ENCODE measurements at places on chromosomes 3 and 15.

GRCh38 chr15:91894606-91895005 is 41.1 kb downstream of the SLCO3A1 start:
- DNase-seq: no peak

- DNase-seq: no peak
Measured at GRCh38 chr3:29332195-29332637, 51.3 kb downstream of the RBMS3 start.

GRCh38 chr3:131033480-131034080 is 6.9 kb downstream of the NEK11 start:
- DNase-seq: no peak

- no peak for DNase-seq
Measured at GRCh38 chr3:13150624-13151023, 77.4 kb upstream of the IQSEC1 start.

GRCh38 chr3:120092474-120092873 is 1.8 kb downstream of the GSK3B start:
- DNase-seq: no peak

GRCh38 chr15:88699861-88700260 is 61.0 kb downstream of the ISG20 start:
- DNase-seq: no peak

GRCh38 chr3:49903451-49904424 is at the start of gene MST1R:
Gene MST1R (minus strand): TSS chr3:49903873. CDS start chr3:49903609, 264 bp downstream.
- no peak for DNase-seq

- DNase-seq: peak; percentile 15
Measured at GRCh38 chr3:103085465-103085864, 650.6 kb downstream of the ZPLD1 start.

DNA sequence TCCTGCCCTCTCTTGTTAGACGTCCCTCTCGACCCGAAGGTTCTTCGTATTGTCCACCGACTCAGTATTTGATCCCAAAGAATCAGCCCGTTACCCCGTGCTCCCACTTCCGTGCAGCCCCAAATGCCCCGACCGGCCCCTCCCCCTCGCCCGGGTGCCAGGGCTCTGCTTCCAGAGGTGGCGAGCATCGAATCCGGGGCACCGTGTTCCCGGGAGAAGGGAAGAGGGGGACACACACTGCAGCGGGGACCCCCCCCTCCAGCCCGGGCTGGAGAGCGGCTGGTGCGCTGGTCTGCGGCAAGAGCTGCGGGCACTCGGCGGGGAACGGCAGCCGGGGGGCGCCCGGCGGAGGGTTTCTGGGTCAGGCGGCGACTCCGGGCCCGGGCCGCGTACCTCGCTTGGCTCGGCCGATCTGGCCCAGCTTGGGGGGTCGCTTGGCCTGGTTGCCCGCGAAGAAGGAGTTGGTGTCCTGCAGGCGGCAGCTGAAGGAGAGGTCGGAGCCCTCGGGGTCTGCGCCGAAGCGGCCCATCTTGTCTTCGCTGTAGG is 556 bp downstream of the CAMK2N2 start:
- no peak for DNase-seq

DNA sequence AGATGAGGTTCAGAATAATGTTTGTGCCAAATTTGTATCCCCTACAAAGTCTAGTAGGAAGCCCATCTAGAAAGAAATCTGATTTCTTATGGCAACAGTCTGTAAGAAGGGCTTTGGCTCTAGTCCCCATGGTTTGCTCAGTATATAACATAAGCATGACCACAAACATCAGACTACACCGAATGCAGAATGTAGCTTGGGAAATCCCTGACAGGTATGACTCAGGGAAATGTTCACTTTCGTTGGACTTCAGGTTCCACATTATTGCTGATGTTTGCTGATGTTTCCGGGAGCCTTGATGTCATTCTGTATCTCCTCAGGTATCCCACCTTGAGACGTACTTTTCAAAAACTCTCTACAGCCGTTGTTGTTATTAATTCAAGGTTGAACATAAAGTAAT is 304.4 kb upstream of the TGFBR2 start:
- DNase-seq: no peak

- no peak for DNase-seq
Measured at GRCh38 chr3:66236281-66236680, 15.5 kb downstream of the SLC25A26 start.
